NCI-H774 (cell line): ENCODE measurements at places on chromosomes 2 and 18.

DNA sequence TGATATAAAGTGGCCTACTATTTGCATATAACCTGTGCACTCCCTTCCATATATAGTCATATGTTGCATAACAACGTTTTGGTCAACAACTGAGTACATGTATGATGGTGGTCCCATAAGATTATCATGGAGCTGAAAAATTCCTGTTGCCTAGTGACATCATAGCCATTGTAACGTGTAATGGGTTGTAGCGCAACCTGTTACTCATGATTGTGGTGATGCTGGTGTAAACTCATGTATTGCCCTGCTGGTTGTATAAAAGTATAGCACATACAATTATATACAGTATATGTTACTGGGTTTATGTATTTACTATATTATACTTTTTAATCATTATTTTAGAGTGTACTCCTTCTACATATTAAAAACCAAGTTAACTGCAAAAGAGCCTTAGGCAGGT, 144.8 kb upstream of the IL1R2 start:
- DNase-seq, result no peak

- DNase-seq, result no peak
These were observed 958.7 kb downstream of the BCL11A start for GRCh38 chr2:59594671-59595222.

GRCh38 chr2:233428008-233428407, 73.7 kb downstream of the DGKD start:
- DNase-seq, result no peak

DNA sequence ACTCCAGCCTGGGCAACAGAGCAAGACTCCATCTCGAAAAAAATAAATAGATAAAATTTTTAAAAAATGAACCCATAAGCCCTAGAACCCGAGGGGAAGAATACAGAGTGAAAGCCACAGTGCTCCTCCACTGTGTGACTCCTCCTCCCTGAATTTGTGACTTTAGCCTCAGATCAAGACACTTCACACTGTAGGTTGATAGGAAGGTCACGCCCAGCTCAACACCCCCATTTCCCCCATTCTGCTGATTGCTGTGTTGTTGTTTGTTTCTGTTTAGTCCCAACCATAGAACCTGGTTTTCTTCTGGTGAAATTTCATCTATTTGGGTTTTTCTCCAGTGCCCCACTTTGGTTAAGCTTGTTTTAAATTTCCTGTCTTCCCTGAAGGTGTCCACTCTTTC, 102.2 kb downstream of the VIT start:
- no peak for DNase-seq

GRCh38 chr2:121019071-121019470, 265.9 kb downstream of the TFCP2L1 start:
- no peak for DNase-seq
